ENCODE measurements at places on chromosomes 2 and 18.

DNA sequence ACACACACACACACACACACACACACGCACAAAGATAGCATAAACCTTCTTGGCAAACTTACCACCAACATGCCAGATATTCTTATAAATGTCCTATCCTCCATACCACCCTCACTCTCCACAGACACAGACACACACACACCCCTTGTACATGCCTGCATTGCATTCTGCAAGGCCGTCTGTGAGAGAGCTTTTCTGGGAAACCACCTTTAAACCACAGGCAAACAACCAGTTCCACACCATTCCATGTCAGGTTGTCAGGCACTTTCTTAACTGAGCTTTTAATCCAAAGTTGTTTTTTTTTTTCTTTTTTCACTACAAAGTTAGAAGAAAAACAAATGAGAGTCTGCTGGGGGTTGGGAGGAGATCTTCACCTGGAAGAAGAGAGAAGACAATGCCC is 221.1 kb downstream of the C1D start:
- DNase-seq: no peak

DNA sequence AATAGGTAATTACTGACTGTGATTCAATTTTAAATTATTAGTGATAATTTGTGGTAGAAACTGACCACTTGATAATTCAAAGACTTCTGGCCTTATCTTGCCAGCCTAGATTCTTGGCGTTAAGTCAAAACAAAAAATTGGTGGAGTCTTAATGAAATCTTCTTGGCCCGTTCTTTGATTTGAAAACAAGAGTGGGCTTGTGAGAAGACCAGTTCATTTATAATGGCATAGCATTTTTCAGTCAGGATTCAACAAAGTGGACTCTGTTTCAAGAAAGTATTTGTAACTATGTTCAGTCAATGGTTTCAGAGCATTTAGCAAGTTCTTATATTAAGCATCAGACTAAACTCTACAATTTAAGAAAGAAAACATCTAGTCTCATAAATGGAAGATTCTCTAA is 26.0 kb downstream of the ITGA4 start:
- DNase-seq: no peak

- no peak for DNase-seq
Observed at GRCh38 chr2:106863387-106863786, 22.6 kb downstream of the ST6GAL2 start.

GRCh38 chr2:101361121-101361520 is 26.2 kb downstream of the CREG2 start:
- DNase-seq: no peak

- DNase-seq: no peak
Observed at GRCh38 chr18:48589797-48590519, 51.1 kb downstream of the CTIF start.

DNA sequence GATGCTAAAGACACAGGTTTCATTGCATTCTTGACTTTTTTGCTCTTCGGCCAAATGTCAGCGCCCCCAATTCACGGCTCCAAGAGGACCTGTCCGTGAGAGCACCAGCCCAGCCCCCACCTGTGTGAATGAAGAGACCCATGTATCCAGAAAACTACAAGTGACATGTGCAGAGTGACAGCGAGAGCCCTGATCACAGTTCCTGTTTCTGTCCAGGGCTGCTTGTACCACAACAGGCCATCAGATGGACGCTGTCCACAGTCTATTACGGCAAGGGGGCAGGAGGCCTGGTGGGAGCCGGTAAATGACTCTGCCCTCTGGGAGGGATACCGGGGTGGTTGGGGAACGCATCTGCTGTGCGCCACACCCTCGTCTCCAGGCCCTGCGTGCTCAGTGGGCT is 520.9 kb upstream of the ID2 start:
- DNase-seq: no peak

- no peak for DNase-seq
Observed at GRCh38 chr2:239312081-239312511, 88.7 kb downstream of the HDAC4 start.

DNA sequence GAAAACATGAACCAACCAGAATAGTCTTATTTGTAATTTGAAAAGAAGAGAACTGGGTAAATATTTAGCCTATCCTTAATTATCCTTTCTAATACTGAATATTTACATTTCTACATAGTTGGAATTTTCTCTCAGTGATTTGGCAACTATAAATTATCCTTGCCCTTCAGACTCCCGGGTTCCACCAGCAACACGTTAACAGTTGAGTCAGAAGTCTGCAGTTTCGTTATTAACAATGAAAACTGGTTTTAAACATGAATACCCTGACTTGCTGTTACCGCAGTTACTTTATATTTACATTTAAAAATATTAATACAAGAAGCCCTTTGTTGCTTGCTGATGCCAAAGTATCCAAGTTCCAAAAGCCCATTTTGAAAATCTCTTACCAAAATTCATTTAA is 673.0 kb downstream of the ARHGAP15 start:
- peak; percentile 52 for DNase-seq

- DNase-seq: peak; percentile 52
Observed at GRCh38 chr2:84704505-84705244, 176.2 kb downstream of the TRABD2A start.

- peak; percentile 61 for DNase-seq
Observed at GRCh38 chr2:140695155-140695554, 1435.7 kb downstream of the LRP1B start.

- no peak for DNase-seq
Observed at GRCh38 chr18:45040879-45041278, 360.2 kb downstream of the SETBP1 start.

DNA sequence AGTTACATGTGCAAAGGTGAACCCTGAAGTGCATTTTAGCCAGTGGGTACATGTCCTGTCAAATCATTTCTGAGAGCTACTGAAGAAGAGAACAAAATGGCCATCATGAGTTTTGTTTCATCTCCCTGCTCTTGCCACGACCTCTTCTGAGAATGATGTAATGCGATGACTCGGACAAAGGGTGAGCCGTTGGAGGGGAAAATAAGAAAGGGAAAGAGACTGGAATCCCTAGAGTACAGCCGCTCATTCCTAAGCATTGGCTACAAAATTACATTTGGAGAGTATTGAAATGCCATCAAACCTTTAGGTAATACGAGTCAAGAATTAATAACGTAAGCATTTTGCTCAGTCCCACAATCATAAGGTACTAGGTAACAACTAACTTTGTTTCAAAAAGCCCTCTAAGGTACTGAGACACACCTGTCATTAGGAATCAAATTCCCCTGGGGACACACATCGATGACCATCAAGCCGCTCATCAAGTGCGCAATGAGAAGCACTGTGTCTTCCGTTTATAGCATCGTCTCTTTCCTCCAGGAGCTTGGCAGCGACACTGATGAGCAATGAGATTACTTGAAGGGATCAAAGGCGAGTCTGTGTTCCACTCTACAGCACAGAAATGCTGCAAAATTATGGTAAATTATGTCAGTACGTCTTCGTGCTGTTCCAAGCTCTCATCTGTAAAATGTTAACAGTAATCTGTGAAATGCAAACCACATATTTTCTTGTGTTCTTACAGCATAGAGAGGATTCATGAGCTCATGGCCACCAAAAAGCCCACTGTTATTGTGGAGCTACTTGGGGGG is 97.3 kb upstream of the PIEZO2 start:
- peak; percentile 28 for DNase-seq

DNA sequence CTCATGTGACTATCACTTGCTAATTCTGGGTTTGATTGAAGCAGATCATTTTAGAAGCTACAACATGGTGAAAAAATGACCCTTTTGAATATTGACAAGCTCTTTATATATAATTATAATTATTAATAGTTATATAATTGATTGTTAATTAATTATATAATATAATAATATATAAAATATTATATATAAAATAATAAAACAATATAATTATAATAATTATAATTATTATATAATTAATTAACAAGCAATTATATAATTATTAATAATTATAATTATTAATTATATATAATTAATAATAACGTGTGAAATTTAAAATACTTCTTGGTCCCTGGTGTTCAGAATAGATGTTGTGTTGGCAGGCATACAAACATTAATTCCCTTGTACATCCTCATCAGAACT is 404.1 kb upstream of the CDH19 start:
- DNase-seq: no peak

DNA sequence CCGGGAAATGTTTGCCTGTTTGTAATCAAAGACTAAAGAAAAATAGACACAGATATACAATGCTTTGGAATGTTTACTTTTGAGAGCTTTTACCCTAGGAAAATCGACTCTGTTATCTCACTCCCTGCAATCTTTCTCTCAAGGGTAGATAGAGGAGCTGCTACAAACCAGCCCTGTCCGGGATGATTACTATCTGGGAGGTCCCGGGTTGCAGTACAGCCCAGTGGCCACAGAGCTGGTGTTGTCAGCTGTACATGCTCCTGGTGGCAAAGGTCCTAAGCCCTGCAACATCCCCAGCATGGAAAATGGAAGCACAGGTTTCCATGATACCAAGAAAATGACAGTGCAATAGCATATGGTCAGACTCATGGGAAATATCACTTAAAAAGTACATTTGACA is 570.5 kb upstream of the SOX11 start:
- no peak for DNase-seq

DNA sequence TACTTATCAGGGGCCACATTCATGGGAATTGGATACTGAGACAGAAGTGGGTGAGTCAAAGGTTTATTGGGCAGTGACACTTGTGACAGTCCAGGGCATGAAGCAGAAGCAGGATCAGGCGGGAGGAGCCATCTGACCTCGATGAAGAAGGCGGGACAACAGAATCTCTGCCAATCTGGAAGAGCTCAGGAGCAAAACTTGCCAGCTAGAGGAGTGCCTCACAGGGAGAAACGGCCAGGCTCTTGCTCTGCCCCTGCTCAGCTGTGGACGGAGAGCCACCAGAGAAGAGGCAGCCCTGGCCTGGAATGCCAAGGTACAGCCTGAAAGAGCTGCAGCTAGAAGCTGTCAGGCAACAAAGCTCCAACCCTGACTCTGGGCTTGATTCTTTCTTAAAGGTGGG is 16.9 kb downstream of the DAW1 start:
- DNase-seq: no peak

DNA sequence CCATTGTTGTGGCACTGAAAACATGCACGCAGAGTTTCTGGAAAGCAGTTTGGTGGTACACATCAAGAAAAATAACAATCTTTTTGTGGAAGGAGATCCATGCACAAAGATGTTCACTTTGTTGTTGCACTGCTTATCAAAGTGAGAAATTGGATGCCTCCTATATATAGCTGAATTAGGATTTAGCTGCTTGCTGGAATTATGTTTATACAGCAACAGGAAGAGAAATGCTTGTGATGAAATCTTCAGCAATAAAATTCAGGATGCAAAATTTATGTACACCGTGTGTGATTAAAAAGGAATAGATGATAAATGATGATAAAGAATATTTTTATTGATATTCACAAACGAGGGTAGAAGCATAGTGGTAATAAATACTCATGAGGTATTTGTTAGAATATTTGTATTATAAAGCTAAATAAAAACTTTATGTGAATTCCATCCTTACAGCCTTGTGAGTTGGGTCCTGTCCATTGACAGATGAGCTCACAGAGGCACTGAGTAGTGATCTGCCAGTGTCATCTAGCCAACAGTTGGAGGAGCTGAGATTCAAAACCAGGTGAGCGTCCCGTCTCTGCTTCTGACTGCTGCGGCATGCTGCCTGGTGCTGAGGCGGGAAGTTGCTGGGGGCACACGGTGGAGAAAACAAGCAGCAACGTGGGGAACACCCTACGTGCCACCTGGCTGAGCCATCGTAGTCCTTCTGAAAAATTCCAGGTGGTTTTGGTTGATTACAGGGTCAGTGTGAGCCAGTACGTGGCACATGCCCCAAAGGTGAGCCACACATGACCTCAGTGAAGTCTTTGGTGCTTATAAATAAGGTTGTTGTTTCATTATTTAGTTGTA is 80.2 kb downstream of the ASAP2 start:
- peak; percentile 17 for DNase-seq

All from adipocyte (in vitro differentiated cells).